ENCODE measurements at places on chromosomes 16 and 17.

DNA sequence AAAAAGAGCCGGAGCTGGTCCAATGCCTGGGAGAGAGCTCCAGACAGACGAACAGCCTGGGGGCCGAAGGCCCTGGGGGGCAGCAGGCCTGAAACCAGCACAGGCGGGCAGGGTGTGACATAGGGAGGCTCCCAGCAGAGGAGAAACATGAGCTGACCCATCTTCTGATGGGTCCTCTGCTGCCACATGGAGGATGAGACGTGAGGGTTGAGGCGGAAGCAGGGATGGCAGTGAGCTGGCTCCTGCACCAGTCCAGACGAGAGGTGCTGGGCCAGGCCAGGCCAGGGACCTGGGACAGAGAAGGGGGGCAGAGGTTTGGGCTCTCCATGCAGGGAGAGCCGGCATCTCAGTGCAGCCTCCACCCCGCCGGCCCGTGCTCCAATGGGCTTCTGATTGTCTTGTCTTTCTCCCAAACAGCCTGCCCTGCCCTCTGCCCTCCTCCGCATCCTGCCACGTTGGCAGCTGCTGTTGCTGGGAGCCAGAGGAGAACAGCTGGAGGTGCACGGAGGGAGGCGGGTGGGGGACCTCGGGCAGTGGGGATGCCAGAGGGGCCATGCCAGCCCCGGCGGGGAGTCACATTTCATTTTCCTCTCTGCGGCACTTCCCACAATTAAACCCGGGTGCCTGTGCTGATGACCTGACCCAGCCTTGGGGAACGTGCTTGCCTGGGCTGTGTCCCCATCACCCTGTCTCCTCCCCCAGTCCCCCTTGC is 139.1 kb upstream of the GSE1 start:
- no peaks in the 10 kb centered on the region for H3K27me3 ChIP-seq
- no peaks in the 10 kb centered on the region for H3K36me3 ChIP-seq
- no peak overlapping the region for H3K27ac ChIP-seq
- no peak overlapping the region for H3K4me3 ChIP-seq

GRCh38 chr17:39244016-39244599 is 18.4 kb upstream of the STAC2 start:
- H3K4me3 ChIP-seq: no peak overlapping the region
- peaks cover 10% of the 10 kb centered on the region for H3K4me1 ChIP-seq
- H3K27me3 ChIP-seq: no peaks in the 10 kb centered on the region
- no peak for DNase-seq

GRCh38 chr16:86217891-86218270 is 292.4 kb upstream of the FOXF1 start:
- no peak overlapping the region for H3K27ac ChIP-seq
- H3K27me3 ChIP-seq: peaks cover 5% of the 10 kb centered on the region
- no peaks in the 10 kb centered on the region for H3K36me3 ChIP-seq
- DNase-seq: no peak

GRCh38 chr17:77145612-77146245 is 5.0 kb downstream of the SEC14L1 start:
- peak overlapping the region; percentile 71 for H3K27ac ChIP-seq
- no peaks in the 10 kb centered on the region for H3K27me3 ChIP-seq
- peaks cover 37% of the 10 kb centered on the region for H3K36me3 ChIP-seq
- no peak overlapping the region for H3K4me3 ChIP-seq

- DNase-seq: peak; percentile 53
- no peaks in the 10 kb centered on the region for H3K27me3 ChIP-seq
- peaks cover 23% of the 10 kb centered on the region for H3K4me1 ChIP-seq
- H3K36me3 ChIP-seq: peaks cover 9% of the 10 kb centered on the region
- no peak overlapping the region for H3K27ac ChIP-seq
Observed at GRCh38 chr16:67666032-67666551, 458 bp downstream of the ENKD1 start.
